Stimulated activated CD4-positive, alpha-beta T cell treated with anti-CD3 and anti-CD28 coated beads, Interleukin-12 subunit alpha, Interleukin-12 subunit beta, amount 100 ng/mL, for 24 hours (primary cell): ENCODE measurements at places on chromosomes 11 and 22.

DNA sequence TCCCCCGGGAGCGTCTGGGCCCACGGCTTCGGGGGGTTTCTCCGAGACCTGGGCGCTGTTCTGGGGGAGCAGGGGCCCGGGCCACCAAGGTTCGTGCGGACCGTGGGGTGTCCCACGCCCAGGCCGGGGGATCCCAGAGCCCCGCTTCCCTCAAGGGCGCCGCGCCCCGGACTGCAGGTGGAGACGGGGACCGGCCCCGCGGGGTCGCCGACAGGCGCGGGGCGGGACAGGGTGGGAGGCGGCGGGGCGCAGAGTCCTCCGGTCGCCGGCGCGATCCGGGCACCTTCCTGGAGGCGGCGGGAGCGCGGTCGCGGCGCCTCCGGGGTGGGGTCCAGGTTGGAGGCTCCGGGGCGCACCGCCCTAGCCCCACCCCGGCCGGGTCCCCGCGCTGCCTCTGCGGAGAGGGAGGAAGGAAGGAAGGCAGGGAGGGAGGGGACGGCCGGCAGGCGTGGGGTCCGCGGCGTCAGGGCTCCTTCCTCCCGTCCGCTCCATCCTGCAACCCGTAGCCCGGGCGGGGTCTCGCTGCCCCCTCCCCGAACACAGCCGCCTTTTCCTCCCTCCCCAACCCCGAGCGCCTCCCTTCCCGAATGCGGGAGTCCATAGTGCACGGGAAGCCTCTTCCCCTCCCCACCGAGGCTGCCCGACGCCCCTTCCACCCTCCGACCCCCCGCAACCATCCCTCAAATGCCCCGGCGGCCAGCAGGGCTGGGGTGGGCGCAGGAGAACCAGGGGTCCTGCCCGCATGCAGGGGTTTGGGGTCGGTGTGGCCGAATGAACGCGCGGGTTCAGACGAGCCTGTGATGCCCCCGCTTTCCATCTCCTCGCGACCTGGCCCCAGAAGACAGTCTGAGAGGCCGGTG lies 4.3 kb upstream of the ZBED4 start:
- DNase-seq: no peak

- no peak for DNase-seq
Measured at GRCh38 chr11:59267196-59267595, 54.5 kb upstream of the MPEG1 start.

GRCh38 chr11:95599959-95600586 lies 189.5 kb downstream of the FAM76B start:
- DNase-seq: no peak

DNA sequence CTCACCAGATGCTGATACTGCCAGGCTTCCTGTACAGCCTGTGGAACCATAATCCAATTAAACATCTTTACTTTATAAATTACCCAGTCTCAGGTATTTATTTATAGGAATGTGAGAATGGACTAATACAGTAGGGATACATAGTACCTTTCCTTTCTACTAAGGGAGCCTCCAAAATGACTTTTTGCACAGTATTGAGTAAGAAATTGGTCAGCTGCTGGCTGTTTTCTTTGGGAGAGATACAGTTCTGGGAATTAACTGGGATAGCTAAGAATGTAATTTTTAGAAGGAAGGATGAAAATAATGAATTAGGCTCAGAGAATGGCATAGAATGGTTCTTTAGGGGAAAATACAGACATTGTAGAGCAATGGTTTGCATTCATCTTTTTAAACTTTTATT lies 426.0 kb upstream of the DDI1 start:
- DNase-seq: no peak

- no peak for DNase-seq
Measured at GRCh38 chr22:32751065-32751767, 50.3 kb upstream of the TIMP3 start.

DNA sequence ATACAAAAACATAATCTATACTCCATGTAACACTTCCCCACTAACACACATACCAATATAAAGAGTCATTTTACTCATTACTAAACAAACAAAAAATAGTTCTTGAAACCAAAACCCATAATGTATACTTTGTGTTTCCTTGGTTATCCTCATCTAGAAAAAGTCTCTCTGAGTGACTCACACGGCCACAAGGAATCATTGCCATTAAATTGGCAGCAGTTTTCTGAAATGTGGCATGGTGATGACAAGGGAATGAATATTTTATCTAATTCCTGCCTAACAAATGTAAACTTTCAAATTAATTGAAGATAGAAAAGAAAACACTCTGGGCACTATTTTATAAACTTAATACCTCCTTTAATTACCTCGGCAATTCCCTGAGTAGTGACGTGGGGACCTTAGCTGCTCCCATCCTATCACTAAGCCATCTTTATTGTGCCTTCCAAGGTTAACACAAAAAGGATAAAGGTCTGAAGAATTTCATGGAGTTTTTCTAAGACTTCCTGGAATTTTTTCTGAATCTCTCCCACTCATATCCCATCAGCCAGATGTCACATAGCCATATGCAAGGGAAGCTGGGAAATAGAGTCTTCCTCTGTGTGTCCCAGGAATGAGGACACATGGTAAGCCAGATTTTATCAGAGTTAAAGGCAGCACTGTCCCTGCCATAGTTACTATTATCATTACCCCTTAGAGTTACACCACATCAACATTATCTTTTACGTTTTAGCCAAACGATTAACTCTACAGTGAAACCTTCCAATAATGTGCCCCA lies 857.2 kb upstream of the TENM4 start:
- no peak for DNase-seq

DNA sequence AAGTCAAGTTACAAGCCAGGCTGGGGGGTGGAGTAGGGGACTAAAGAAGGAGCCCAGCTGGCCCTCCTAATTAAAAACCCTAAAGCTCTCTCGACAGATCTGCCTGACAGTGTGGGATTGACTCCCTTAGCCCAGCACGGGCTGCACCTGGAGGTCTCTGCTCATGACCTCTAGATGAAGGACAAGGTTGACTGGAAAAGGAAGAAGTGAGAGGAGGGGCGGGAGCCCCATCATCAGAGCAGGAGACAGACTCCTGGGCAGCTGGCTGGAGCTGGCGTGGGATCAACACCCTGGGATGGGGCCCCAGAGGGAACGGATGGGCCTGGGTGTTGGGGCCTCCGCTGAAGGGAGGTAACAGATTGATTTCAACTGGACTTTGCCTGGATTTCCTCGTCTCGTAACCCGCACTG lies 46.1 kb downstream of the RPUSD4 start:
- no peak for DNase-seq

- DNase-seq: no peak
Measured at GRCh38 chr11:78268591-78269410, 80.1 kb downstream of the USP35 start.

DNA sequence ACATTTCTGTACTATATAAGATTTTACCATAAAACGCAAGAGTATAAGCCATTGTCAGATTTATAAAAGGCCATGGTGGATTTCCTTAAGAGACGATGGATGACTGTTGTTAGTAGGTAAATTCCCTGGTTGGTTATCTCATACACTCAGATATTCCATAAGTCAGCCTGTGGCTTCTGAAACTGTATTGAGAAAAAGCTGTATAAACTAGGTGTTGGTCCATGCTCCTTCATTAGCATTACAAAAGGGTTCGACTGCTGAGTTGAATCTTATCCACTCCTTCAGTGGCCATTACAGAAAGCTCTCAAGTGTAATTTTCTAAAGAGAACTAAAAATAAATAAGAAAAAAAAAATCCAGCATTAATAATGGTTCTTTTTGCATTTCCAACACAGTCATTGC lies 5.3 kb downstream of the GRAP2 start:
- no peak for DNase-seq

GRCh38 chr11:85809191-85809590 lies 1.8 kb downstream of the SYTL2 start:
- no peak for DNase-seq

- DNase-seq: no peak
Measured at GRCh38 chr22:45777046-45777851, 105.6 kb downstream of the ATXN10 start.

GRCh38 chr22:35995772-35996171 lies 32.9 kb downstream of the RBFOX2 start:
- no peak for DNase-seq

- DNase-seq: no peak
Measured at GRCh38 chr11:88098289-88098688, 77.0 kb downstream of the RAB38 start.

GRCh38 chr11:46876471-46876870 lies 30.4 kb upstream of the CKAP5 start:
- DNase-seq: no peak

DNA sequence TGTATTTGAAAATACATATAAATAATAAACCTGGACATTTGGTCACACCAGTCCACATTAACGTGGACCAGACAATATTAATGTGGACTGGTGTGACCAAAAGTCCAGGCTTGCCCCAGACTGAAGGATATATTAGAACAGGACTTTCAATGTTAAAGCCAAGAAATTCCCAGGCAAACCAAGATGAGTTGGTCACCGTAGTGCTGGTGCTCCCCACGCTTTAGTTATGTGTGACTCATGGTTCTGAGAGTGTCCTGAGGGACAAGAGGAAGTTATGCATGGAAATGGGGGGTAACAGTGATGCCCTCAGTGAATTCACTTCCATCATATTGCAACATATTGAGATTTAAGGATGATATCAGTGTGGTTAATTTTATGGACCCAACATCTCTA lies 31.4 kb downstream of the POU2AF1 start:
- DNase-seq: no peak

GRCh38 chr11:71202966-71203365 lies 49.4 kb downstream of the SHANK2 start:
- DNase-seq: no peak

DNA sequence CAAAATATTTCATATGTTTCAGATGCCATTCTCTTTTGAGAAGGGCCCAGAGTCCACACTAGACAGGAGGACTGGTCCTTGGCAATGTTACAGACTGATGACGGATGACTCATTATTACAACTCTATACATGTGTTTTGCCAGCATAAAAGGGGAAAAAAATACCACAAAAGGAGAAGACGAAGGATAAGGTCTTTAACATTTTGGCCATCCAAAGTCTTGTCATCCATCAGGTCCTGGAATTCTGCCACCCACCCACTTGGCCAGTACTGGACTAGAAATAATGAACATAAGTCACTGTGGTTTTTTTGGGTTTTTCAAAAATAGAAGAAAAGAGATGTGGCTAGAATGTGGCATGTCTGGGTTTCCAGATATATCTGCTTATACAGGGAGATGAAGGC lies 57.7 kb upstream of the BDNF start:
- no peak for DNase-seq

DNA sequence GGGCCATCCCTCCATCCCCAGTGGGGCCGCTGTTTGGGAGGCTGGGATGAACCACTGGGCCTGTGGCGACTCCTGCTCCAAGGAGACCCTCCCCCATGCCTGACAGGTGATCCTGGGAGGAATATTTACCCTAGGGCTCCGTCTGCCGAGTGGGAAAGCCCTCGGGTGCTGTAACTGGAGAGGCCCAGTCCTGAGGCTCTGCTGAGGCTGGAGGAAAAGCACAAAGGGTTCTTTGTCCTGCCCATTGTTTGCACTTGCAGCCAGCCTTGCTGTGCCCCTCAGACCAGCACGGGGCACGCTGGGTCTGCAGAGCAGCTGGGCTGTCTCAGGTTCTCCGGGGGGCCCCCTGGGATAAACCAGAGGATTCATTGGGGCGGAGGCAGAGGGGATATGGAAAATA lies 321.1 kb downstream of the MN1 start:
- DNase-seq: no peak

DNA sequence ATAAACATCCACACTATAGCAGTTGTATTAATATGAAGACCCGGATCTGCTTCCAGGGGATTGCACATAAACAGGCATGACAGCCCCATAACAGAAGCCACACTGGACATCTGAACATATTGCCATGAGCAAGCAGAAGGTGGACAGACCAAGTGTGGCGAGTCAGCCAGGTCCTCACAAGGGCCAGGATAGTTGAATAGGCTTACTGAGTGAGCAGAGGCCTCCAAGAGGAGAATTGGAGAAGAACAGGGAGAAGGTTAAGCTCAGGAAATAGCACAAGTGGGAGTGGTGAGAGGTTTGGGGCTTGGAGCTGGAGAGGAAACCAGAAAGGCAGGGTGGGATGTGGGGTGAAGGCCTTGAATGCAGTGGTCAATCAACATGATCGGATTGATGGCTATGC lies 10.8 kb downstream of the SLC35C1 start:
- DNase-seq: no peak

GRCh38 chr22:24731761-24732160 lies 42.8 kb downstream of the PIWIL3 start:
- DNase-seq: no peak

- DNase-seq: no peak
Measured at GRCh38 chr11:133224271-133224670, 308.0 kb downstream of the OPCML start.

DNA sequence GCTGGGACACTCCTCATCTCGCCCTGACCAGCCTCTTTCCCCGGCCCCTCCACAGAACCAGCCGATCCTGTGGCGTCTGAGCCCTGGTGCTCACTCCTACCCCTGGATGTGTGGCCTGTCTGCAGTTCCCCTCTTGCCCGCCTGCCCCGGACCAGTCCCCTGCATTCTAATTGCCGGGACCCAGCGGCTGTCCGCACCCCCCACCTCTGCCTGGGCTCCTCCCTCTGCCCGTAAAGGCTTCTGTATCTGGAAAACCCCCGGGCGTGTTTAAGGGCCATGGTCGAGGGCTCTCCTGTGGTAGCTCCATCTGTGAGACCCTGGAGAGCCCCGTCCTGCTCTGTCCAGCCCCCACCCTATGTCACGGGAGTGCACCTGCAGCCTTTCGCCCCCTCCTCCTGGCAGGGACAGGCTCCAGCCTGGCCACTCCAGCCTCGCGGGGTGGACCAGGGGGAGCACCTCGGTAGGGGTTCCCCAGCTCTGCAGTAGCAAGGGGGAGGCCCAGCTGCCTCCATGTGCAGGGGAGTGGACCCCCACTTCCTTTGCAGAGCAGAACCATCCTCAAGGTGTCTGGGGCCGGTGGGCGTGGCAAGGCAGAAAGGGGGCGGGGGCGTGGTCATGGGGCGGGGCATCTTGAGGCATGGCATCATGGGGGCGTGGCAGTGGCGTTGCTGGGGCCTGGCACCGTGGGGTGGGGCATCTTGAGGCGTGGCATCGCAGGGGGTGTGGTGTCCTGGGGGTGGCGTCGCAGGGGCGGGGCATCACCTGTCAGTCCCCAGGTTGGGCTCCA lies 430.4 kb downstream of the TBC1D22A start:
- DNase-seq: no peak

DNA sequence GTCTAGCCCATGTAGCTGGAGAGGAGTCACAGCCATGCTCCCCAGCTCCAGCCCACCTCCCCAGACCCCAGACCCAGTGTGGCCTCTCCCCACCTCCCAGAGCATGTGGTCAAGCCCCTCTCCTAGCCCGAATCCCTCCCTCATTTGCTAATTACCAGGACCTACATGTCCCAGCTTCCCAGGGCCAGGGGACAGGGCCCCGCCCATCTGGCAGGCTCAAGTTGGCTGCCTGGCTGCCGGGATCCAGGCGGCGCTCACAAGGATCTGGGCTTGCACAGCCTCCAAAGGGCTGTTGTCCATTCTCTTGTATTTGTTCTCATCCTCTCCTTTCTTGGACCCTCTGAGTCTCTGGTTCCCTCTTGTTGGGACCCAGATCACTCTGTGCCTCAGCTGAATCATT lies 4.6 kb upstream of the MIF start:
- no peak for DNase-seq

GRCh38 chr11:89736566-89736965 lies 26.5 kb downstream of the TRIM77 start:
- DNase-seq: no peak
